ENCODE measurements at places on chromosomes 2 and 18.

GRCh38 chr2:157395811-157396210 is 48.1 kb downstream of the CYTIP start:
- DNase-seq, result no peak

DNA sequence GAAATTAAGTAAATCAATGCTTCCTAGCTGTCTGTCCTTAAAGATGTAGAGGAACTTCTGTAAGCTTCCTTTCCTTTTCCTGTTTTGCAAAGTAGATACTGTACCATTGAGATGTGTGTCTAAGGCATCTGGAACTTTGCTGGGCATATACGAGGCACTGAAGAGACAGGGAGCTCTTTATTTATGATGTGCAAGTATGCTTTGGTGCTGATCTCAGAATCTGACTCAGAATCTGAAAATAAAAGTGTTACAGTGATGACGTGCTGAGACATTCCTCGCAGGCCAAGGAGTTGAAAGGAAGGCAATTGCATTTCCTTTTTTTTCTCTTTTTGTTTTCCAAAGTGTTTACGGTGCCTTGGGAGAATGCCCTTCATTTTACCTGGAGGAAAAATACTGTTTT is 230.9 kb upstream of the RGPD4 start:
- DNase-seq, result no peak

- DNase-seq, result no peak
Measured at GRCh38 chr2:215742021-215742420, 271.3 kb downstream of the MREG start.

DNA sequence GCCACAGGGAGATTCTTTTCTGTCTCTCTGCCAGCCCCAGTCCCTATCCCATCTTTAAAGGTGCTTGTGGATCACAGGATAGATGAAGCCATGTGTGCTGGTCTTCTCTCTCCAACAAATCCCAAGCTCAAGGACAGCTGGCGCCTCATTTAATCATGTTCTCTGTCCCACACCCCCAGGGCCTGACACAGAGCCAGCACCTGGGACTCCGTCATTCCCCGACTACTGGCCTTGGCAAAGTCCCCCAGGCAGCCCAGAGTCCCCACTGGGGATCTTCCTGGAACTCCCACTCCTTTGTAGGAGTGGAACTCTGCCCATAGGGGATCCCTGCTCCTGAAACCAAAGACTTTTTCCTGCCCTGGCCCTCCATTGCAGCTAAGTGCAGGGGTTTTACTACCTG is 60.8 kb downstream of the MTHFD2 start:
- DNase-seq, result no peak

GRCh38 chr2:64934530-64934929 is 54.7 kb upstream of the SLC1A4 start:
- no peak for DNase-seq

- no peak for DNase-seq
Measured at GRCh38 chr2:150174056-150174805, 313.2 kb downstream of the RND3 start.

- DNase-seq, result no peak
Measured at GRCh38 chr2:103980401-103980800, 873.5 kb upstream of the POU3F3 start.

- no peak for DNase-seq
Measured at GRCh38 chr2:54466870-54467269, 10.7 kb downstream of the SPTBN1 start.

GRCh38 chr18:48572402-48573126 is 33.7 kb downstream of the CTIF start:
- no peak for DNase-seq

- DNase-seq, result no peak
Measured at GRCh38 chr2:240503848-240504247, 53.9 kb downstream of the ANKMY1 start.

DNA sequence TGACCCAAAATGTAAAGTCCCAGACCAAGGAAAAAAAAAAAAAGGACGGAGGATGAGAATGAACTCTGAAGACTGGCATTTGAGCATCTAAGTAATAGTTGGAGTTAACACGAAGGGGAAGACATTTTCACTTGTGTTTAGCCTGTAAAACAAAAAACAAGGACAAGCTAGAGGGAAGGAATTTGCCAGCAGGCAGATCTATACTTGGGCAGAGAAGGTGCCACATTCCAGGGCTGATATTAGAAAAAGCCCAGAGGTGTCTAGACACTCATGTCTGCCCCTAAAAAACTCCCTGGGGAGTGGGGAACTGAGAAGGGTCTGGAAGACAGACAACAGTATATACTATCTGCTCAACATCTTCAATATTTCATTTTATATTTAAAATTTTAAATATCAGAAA is 171.1 kb downstream of the ZEB2 start:
- no peak for DNase-seq

DNA sequence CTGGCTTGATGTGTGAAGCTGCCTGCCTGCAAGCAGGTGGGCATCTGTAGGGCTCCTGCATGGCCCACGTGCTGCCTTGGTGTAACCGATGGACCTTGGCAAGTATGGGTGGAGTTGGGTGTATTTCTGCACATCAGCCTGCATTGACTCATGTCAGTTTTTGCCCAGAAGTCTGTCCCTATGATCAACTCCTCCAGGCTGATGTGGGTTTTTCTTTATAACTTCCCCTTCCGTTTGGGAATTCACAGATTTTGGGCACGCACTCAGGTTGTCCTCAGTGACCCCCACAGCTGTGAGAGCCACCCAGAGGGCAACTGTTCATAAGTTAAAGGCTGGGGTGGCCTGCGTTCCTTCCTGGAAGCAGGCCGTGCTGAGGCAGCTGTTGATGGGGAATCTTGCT is 123.3 kb downstream of the NCK2 start:
- no peak for DNase-seq

DNA sequence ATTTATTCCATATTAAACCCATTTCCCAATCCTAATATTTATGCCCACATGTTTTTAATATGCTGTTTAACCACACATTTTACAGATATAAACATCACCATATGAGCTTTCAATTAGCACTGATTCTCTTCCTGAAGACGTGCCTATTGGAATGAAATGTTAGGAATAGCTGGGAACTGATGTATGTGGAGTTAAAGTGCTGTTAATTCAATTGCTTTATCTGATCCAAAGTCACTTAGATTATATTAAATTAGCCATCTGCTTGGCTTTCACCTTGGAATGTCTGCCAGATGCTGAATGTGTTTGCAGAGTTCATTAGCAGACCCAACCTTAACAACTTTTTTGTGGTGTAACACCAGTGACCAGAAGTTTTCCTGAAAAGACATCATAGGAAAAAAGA is 942.9 kb upstream of the KLHL29 start:
- DNase-seq, result no peak

DNA sequence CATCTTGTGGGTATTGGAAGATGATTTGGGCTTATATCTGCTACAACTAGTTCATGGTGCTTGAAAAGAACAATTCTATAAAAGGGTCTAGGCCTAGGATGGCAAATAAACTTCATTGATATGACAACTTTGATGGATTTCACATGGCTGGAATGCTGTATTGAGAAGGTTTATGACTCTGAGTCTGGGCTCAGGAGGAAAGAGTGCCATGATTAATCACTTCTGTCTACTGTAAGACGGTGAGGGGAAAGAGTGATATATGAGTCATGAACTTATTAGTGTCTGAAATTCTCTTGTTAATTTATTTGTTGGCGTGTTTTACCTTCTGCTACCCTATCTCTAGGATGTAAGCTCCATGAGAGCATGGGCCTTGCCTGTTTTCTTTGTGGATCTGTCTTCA is 17.0 kb upstream of the ADCYAP1 start:
- no peak for DNase-seq

DNA sequence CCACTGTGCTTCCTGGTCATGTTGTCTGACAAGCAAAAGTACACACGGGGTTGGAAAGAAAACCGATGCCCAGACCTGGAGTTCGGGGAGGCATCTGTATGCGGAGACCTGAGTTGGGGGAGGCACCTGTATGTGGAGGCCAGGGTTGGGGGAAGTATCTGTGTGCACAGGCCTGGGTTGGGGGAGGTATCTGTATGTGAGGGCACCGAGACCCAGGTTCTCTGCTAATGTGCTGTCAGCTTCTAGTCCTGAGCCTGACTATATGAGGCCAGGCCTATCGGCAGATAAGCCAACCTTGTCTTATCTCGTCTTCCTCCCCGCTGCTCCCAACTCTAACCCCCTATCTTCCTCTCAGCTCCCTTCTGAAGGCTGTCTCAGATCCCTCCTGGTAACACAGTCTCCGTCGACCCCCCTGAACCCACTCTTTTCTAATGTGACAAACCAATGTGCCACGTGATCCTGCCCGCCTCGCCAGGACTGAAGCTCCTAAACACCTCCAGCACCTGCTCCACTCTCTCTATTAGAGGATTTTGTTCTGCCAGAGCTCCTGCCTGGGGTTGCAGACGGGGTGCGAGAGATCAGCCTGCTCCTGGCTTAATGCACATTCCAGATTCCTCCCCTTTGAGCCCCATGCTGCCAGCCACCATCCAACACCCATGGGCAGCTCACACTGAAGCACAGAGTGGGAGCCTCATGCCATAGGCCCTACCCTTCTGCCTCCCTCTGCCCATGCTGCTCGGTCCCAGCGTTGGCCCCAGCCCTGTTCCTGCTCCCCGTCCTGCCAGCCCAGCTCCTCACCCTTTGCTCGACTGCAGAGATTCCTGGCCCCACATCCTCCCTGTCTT is 188.4 kb downstream of the SH3BP4 start:
- no peak for DNase-seq

- no peak for DNase-seq
Measured at GRCh38 chr18:63819786-63820185, 44.6 kb downstream of the SERPINB7 start.

DNA sequence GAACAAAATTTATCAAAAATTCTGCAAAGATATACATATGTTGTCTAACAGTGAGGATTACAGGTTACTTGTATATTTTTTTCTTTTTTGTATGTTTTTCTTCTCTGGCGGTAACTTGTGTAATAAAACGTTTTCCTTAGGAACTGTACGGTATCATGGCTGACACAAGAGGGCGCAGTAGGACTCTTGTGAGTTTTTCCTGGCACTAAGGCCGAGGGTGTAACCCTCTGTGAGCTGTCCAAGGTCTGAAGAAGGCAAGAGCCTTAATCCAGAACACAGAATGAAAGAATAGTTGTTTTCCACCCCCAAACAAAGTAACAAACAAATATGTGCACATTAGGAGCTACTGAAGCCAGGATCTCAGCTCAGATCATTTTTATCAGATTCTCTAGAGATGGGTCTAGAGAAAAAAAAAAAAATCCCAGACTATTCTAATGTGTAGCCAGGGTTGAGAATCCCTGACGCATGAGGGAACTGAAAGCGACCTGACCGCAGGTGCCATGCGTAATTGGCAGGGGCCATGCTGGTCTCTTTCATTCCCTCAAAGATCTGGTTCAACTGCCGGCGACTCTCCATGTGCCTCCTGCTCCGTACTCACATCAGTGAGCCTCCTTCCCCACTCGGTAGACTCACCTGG is 27.0 kb downstream of the TMEM200C start:
- peak; percentile 38 for DNase-seq

- no peak for DNase-seq
Measured at GRCh38 chr2:95029898-95030341, 4.4 kb downstream of the MAL start.

- DNase-seq, result no peak
Measured at GRCh38 chr2:180231015-180231414, 223.9 kb upstream of the CWC22 start.

DNA sequence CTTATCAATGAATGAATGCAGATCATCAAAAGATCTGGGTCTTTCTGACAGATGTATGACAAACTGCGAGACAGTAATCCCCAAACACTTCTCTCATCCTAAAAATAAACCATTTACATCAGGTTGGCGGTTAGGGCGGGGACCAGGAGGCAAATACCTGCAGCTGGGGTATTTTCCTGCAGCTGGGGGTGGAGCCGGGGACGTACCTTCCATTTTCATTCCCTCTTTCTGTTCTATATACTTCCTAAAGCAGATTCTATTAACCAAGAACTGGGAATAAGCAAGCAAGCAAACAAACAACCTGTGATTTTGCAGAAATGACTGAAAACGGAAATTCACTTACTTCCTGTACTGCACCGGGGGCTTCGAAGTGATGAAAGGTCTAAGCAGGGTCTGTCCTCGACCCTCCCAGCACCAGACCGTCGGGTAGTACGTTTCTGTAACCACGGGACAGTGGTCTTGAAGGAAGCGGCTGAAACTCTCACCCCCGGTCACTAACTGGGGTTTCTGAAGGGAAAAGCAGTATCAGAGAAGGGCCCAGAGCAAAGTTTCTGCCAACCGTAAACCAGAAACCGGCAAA is 1.2 kb downstream of the ABHD3 start:
- DNase-seq, result no peak

DNA sequence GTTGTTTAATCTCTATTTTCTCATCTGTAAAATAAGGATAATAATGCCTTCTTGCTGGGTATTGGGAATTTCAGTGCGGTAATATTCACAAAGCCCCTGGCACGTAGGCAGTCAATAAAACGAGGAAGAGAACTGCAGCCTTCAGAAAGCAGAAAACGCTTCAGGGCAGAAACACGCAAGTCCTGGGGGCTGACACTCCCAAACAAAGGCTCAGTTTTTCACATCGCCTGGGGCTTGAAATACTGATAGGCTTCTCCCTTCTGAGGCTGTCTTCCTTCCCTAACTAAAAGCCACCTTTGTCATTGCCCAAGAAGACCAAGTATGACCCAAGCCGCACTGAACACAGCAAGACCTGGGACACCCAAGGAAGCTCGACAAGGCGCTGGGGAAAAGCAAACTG is 32.4 kb downstream of the TMEM177 start:
- DNase-seq, result no peak

- DNase-seq, result no peak
Measured at GRCh38 chr2:28030600-28030999, 140.1 kb downstream of the BABAM2 start.

All from SHP77 treated with DMSO at 0.1 percent for 48 hours (cell line).